ENCODE measurements at places on chromosomes 13 and 19. TPM values are rescaled to one million over a fixed set of nuclear protein-coding genes. Genes with fewer than 3 reads are reported as not detected.

DNA sequence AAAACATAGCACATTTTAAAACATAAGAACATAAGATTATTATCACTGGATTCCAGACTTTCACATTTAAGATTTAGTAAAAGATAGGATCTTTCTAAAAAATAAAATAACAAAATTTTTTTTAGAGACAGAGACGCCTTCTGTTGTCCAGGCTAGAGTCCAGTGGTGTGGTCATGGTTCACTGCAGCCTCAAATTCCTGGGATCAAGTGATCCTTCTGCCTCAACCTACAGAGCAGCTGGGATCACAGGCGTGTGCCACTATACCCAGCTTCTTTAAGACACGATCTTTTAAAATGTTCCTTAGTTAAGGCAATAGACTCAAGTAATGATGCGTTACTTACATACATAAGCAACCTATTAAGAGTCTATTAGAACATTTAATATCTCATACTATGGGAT, 32.7 kb downstream of the ALG5 start:
- no peak for DNase-seq

- DNase-seq: peak; percentile 54
These were observed 1.2 kb downstream of the MEDAG start for GRCh38 chr13:30907121-30907861.

The IL17D gene
- total RNA-seq: 3.7 TPM

The C19orf18 gene
- total RNA-seq: not detected
